ENCODE measurements at places on chromosomes 6 and 20.

DNA sequence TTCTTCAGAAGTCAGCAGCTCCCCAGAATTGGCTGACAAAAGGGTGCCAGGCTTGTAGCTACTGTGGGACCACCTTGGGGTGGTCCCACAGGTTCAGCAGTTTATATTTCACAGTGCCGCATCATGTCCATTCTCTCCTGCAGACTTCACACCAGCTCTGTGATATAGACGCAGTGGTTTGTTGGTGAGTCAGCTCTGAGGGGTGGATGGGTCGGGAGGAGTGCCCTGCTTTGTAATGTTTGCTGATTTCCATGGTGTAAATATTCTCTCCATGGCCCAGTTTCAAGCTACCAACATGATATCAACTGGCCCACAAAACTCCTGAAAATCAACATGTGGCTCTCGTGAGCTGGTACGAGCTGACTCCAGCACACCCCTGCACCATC lies 78.2 kb downstream of the CDH22 start:
- no peak for DNase-seq

DNA sequence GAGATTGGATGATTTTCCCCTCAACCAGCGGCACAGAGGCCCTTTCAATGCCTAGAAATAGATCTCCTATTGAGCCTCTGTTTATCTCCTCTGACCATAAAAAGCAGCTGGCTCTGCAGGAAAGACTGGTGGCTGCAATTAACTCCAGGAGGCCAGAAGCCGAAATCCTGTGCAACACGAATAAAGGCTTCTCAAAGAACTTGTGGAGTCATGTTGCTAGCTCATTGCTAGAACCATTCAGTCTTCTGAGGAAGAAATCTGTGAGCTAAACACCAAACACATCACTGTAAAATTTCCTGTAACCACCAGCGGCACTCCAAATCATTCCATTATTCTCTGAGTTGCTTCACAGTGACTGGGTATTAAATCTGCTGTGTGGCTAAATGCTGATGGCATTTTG lies 49.1 kb upstream of the TPD52L1 start:
- DNase-seq, result no peak

- no peak for DNase-seq
Measured at GRCh38 chr20:35788796-35789195, 17.0 kb downstream of the PHF20 start.

GRCh38 chr6:124119596-124119995 lies 315.9 kb downstream of the NKAIN2 start:
- no peak for DNase-seq

GRCh38 chr6:79233611-79234149 lies 802 bp downstream of the HMGN3 start:
- DNase-seq, result peak; percentile 15

DNA sequence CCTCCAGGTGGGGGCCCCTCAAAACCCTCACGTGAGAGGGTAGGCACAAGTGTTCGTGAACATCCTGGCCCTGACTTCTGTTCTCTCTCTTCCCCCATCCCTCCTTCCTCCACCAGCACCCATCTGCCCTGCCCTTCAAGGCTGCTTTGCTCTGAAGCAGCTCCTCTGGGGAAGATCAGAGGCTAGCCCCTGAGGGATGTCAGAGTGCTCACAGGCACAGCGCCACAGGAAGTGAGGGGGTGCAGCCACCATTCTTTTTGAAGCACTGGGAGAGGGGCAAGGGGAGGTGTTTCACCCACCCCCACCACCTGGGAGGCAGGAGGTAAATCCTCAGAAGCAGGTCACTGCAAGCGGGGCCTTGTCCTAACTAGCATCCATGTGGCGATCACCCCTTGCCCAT lies 11.4 kb downstream of the MOCS1 start:
- DNase-seq, result no peak

DNA sequence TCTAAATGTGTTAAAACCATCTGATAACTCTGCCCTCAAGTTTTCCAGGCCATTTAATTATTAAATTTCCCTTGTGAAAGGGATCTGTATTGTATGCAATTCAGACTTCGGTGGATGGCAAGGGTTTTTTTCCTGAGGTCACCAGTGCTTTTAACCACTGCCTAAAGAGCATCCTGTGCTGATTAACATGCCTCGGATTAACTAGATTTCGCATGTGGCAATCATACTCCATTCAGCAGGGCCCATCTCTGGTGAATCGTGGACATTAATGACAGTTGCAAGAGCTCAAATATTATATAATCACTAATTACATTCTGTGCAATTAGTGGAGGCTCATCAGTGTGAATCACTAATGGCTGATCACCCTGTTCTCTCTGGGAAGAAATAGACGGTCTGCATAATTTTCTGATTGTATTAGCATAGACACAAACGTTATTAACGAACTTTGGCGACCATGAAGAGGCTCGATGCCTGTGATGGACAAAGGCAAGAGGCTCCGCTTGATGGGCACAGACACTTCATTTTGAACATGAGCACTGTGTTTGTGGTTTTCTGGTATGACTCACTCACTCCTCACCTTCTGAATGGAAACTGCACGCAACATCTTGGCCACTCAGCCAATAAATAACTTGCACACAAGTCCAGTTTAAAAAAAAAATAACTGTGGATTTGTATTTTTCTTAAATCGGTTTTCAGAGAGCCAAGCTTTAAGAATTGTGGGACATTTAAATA lies 31.4 kb downstream of the LINC00237 start:
- DNase-seq, result no peak

DNA sequence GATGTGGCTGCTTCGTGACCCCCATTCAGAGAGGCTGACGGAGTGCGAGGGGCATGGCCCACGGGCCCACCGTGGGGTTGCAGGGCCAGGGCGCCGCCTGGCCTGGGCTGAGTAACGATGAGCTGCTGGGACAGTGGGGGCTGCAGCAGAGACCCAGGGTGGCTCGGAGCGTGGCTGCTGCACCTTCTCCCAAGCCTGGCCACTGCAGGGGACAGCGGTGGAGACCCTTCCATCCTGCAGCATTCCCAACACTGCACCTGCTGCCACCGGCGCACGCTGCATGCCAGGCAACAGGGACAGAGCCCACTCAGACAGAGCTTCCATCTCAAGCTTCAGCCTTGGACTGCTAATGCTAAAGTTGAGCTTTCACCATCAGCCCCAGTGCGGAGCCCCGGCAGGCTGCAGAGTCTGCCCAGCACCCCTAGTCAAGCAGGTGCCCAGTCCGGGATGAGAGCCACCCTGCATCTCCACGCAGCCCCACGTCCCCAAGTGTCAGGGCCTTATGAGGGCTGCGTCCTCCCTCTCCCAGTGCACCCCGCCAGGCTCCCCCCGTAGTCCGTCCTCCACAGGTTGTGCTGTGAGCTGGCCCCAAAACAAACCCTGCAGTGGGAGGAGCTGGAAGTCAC lies 89.4 kb upstream of the AFDN start:
- DNase-seq, result no peak

GRCh38 chr6:124010574-124010973 lies 206.9 kb downstream of the NKAIN2 start:
- no peak for DNase-seq

GRCh38 chr20:63027922-63028389 lies 21.2 kb upstream of the BHLHE23 start:
- no peak for DNase-seq

GRCh38 chr6:39319621-39320362 lies 2.7 kb downstream of the KCNK16 start:
- no peak for DNase-seq

GRCh38 chr6:67606906-67607828 lies 1027.9 kb upstream of the ADGRB3 start:
- no peak for DNase-seq

- DNase-seq, result no peak
Measured at GRCh38 chr6:39892490-39893129, 41.7 kb downstream of the MOCS1 start.

GRCh38 chr6:35300848-35301247 lies 3.2 kb downstream of the DEF6 start:
- no peak for DNase-seq

- no peak for DNase-seq
Measured at GRCh38 chr6:125983246-125983945, 2.9 kb upstream of the TRMT11 start.

- DNase-seq, result no peak
Measured at GRCh38 chr6:25682324-25682723, 30.3 kb downstream of the SCGN start.

DNA sequence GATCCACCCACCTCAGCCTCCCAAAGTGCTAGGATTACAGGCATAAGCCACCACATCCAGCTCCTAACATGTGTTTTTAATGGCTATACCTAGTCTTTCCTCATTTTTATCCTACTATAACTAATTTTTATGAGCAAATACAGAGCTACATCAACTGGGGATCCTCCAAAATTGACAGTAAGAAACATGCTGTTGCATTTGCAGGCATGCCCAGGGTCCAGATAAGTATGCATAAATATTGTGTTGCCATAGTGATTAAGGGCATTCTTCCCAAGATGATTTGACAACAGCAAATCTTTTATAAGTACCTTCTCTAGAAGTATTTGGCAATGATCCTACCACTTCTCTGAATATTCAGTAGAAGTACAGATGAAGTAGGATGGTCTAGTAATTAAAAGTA lies 41.9 kb upstream of the MOXD1 start:
- DNase-seq, result no peak

DNA sequence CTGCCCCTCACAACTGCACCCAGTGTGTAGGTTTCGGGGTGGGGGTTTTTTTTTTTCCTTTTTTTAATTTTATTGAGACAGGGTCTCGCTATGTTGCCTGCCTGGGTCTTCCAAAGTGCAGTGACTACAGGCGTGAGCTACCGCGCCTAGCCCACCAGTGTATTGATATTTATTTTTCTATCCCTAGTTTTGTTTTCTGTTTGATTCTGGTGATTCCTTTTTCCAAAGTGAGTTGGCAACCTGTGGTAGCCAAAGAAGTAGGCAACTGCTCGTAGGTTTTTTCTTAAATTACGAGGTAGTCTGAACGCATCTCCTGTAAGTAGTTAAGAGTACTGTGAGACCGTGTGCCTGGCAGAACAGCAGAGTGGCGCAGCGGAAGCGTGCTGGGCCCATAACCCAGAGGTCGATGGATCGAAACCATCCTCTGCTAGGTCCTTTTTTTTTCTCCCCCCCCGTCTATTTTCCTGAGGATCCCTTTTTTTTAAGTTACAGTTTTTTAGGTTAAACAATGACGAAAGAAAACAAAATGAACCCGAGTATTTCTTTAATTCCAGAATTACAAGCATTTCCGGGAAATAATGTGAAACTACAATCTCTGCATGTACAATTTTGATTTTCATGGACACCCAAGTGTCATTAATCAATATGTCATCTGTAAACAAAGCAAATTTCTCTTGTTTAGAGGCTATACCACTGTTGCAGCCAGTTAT lies 78.7 kb upstream of the BTN3A2 start:
- DNase-seq, result no peak

DNA sequence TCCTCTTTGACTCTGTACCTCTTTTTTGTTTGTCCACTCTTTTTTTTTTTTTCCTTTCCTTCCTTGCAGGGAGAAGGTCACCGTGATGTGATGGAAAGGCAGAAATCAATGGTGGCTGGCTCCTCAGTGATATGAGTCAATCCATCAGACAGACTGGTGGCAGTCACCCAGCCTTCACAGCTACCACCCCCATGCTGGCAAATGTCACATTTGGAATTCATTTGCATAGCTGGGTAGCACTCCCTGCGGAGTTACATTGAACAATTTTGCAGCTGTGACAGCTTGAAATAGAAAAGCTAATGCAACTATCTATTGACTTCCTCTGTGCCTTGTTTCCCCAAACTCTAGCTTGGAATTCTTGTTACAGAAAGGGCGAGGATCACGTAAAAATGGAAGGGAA lies 668.4 kb downstream of the C6orf118 start:
- no peak for DNase-seq

DNA sequence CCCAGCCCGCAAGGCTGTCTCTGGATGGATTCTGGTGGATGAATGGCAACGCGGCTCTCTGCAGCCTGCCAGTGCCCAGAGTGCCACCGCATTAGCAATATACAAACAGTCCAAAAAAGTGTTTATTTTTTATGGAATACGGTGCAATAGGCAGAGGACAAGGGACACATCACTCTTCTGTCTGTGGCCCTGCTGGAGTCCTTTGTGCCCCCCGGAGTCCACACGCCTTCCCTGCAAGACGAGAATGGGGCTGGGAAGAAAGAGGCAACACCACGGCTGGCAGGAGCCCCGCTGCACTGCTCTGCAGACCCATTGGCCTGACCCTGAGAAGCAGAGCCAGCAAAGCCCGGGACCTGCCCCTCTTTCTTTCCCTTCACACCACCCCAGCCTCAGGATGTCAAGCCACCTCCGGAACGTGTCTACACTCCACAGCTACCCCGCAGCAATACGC lies 196.3 kb downstream of the SYNDIG1 start:
- DNase-seq, result no peak

- DNase-seq, result no peak
Measured at GRCh38 chr20:59813948-59814839, 119.2 kb downstream of the SYCP2 start.

DNA sequence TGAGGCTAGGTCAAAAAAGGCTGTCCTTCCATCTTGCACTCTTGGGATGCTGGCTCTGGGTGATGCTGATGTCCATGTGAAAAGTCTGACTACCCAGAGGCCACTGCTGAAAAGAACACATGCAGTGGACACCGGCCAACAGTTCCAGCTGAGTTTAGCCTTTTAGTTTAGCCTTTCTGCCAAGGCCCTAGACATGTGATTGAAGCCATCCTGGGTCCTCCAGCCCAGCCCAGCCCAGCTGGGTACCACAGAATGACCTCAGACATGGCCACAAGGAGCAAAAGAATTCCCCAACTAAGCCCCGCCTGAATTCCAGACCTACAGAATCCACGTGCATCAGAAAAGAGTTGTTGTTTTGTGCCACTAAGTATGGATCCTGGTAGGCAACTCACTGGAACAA lies 17.4 kb downstream of the PIGT start:
- DNase-seq, result no peak

- no peak for DNase-seq
Measured at GRCh38 chr6:63789699-63790098, 154.1 kb downstream of the PHF3 start.

DNA sequence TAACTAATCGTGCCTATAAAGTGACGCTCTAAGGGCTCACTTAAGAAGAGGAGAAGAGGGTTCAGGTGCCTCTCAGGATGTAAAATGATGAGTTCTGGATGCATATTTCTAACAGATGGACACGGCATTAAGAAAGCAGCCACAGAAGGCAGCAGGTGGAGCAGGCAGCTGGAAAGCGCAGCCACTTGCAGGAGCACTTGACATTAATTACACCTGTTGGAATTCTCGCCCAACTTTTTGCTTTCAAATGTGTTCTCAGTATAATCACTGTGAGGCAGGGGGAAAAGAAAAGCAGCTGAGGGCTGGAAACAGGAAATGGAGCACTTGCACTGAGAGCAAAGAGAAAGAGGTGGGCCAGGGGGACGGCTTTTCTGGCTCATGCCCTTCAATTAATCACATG lies 164.2 kb downstream of the NKAIN2 start:
- DNase-seq, result no peak

DNA sequence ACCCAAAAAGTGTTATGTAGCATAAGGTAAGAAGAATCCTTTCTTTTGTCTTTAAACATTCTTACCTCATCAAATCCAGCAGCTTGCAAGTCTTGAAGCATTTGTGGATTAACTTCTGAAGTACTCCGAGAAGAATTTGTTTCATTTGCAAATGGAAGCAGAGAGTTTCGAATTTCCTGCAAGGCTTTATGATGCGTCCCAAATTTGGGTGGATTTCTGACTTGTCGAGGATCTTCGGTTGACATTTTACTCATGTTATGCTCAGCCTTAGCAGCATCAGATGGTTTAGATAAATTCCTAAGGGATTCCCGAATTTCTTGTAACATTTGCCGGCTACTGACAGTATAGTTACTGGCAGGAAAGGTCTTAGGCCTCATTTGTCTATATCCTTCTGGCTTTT lies 16.2 kb downstream of the LATS1 start:
- no peak for DNase-seq

GRCh38 chr20:47305667-47306066 lies 50.8 kb downstream of the ZMYND8 start:
- no peak for DNase-seq
